ENCODE measurements at places on chromosomes 12 and 14.
A peak's percentile ranks its signal among the peaks of the same experiment; 100 is the strongest.

DNA sequence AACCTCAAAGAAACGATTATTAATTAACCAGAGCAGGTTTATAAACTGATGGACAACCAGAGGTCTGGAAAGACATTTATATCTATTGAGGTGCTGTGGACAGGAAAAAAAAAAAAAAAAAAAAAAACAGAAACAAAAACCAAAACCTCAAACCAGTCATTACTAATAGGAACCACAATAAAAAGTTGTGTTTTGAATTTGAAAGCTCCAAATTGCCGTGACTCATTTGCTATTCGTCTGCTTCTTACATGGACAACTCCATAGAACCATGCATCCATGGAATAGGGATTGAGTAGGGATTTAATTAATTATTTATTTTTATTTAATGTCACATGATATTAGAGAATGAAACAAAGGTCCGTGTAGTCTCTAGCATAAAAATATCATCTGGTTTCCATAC, 134.1 kb upstream of the SSTR1 start:
- no peak for DNase-seq

- DNase-seq: no peak
Observed at GRCh38 chr14:75090353-75090752, 20.9 kb downstream of the ZC2HC1C start.

DNA sequence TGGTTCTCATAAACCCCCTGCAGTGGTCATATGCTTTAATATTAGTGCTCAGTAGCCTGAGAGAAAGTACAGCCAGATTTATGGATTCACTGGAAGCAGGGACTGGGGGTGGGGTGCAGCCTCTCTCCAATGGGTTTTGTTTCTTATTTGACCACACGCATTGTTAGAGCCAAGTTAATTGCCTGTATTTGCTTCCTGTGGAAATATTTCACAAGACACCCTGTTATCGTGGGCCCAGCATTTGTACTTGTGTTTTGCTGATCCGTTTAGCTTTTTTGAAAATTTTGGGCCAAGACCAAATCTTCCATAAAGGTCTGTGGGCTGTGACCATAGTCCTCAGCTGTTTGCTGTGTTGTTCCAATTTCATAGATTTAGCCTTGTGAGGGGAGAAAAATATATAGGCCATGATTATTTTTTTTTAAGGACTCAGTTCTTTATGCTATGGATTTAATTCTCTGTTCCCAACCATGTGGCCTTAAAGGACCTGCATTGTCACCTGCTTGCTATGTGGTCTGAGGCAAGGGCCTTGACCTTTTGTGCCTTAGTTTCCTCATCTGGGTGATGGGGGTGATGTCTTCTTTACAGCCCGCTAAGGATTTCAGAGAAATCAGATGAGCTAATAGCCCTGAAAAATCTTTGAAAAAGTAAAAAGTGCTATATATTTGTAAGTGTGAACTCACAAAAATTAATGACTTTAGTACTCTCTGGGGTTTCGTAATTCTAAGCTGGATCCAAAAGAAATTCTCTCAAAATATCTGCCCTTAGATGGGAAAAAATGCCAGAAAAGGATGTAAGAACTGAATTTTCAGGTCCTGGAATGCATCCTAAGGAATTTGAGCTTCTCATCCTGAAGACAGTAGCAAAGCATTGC, 370.2 kb downstream of the DPF3 start:
- DNase-seq: no peak

- DNase-seq: no peak
Observed at GRCh38 chr12:30795410-30796312, 40.9 kb upstream of the CAPRIN2 start.

- no peak for DNase-seq
Observed at GRCh38 chr14:46054526-46054925, 597.1 kb downstream of the RPL10L start.

DNA sequence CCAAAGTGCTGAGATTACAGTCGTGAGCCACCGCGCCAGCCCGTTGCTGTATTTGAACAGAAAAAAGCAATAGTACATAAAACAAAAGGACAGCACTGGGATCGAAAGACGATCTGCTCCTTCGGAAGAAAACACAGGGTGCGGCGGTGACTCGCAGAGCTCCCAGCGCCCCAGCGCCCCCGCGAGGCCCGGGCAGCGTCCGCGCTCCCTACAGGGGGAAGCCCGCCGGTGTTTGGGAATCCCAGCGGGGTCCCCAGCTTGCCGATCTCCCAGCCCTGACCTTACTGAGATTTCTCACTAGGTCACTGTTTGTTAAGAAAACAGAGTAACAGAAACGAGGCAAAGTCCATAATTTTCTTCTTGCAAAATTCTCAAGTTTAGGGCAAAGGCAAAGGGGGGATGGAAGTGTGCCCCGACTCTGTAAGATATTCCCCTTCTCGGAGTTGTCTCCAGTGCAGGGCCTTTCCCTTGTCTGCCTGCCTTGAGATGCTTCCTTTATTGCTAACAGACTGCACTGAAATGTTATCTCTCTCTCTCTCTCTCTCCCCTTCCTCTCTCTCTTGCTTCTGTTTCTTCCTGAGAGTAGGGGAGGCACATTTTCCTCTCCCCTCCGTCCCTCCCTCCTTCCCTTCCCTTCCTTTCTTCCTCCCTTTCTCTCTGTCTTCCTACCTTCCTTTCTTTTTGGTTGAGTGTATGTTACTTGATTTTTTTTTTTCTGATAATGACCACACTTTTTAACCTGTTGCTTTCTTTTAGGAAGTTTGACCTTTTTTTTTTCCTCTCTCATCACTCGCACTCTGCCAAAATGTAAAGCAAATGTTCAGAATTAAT, 91.9 kb downstream of the TMEM30B start:
- no peak for DNase-seq

DNA sequence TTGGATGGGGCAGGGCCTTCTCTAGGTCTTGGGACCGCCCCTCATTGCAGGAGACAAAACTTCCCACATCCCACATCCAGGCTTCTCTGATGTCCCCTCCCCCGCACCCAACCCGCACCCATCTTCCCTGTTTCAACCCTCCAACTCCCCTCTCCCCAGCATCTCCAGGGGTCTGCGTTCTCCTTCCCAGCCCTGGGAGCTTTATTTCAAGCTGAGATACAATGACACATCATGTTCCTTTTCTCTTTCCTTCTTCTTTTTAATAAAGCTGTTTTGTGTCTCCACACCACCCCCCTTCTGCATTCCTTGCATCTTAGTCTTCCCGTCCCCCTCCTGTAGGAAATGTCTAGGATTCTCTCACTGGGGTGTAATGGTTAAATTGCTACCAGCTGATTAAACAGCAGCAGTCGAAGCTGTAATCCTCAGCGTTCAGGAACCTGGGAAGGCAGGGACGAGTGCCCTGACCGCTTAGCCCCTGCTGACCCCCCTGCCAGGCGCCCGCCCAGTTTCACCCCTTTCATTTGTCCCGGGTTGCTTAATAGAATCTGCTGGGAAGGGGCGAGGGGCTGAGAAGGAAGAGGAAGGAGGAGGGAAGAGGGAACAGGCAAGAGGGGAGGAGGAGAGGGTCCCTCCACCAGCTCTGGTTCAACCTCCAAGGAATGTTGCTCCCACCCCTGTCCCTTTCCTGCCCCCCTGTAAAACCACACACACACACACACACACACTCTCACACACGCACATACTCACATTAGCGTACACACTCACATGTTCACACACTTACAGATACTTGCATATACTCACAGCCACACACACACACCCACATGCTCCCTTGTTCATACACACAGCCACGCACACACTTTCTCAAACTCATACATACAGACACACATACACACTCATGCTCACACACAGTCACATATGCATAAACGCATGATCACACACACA, 104.5 kb upstream of the MED13L start:
- no peak for DNase-seq

GRCh38 chr12:117803001-117803400, 165.8 kb downstream of the KSR2 start:
- no peak for DNase-seq

- DNase-seq: no peak
Observed at GRCh38 chr12:120760349-120761254, 35.0 kb downstream of the ACADS start.

DNA sequence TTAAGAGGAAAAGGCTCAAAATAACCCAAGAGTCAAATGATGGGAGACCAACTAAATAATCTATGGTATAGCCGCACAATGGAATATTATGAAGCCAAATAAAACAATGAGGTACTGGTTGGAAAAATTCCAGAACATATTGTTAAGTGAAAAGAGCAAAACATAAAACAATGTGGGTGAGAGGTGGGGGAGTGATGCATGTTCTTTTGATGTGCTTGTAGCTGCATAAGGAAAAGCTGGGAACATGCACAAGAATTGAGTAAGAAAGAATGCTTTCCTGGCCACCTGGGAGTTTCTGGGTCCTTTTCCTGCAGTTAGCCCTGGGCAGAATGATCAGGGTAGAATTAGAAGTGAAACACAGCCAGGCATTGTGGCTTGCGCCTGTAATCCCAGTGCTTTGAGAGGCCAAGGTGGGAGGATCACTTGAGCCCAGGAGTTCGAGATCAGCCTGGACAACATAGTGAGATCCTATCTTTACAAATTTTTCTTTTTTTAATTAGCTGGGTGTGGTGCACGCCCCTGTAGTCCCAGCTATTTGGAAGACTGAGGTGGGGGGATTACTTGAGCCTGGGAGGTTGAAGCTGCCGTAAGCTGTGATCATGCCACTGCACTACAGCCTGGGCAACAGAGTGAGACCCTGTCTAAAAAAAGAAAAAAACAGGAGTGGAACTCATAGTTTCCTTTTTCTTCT, 7.9 kb downstream of the ABCB9 start:
- no peak for DNase-seq

GRCh38 chr12:82474181-82474797, 116.0 kb downstream of the METTL25 start:
- DNase-seq: no peak

DNA sequence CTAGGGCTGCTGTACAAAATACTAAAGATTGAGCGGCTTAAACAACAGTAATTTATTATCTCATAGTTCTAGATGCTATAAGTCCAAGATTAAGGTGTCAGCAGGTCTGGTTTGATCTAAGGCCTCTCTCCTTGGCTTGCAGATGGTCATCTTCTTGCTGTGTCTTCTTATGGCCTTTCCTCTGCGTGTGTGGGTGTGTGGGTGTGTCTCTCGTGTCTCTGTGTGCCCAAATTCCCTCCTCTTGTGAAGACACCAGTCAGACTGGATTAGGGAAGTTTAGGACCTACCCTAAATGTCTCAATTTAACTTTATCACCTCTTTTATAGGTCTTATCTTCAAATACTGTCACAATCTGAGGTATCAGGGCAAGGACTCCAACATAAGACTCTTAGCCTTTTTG, 28.3 kb downstream of the DDHD1 start:
- DNase-seq: no peak

DNA sequence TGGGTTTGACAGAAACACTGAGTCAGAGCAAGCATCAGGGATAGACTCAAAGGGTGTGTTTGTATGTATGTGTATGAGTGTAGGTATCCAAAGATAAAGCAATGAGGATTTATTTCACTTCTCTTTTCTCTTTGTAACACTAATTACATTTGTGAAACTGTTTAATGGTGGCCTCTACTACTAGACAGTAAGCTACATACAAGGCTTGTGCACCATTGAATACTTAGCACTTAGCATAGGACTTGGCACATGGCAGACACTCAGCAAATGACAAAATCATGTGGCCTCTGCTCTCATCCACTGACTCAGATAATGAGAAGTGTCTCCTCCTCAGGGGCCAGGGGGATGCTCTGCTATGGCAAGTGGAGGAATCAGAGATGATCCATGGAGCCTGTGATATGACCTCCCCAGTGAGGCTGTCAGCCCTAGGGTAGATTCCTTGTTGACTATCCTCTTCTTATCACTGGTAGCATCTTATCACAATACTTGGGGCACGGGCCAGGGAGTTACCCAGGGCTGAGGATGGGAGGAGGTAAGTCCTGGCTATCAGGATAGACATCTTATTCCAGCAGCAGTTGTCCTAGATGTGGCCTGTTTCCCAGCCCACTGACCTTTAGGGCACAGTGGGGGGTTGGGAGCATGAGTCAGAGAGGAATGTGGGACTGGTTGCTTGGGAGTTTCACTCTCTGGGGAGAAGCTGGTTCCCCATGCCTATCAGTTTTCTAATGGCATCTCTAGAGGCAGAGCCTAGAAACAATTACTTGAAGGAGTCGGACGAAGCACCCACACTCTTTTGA, 71.2 kb upstream of the HOXC13 start:
- no peak for DNase-seq

GRCh38 chr14:105476831-105477659, 2.4 kb downstream of the CRIP2 start:
- no peak for DNase-seq

GRCh38 chr14:20143911-20144310, 5.3 kb downstream of the OR4N5 start:
- no peak for DNase-seq

GRCh38 chr12:106956048-106956578, 406 bp downstream of the TMEM263 start:
- peak; percentile 33 for DNase-seq

DNA sequence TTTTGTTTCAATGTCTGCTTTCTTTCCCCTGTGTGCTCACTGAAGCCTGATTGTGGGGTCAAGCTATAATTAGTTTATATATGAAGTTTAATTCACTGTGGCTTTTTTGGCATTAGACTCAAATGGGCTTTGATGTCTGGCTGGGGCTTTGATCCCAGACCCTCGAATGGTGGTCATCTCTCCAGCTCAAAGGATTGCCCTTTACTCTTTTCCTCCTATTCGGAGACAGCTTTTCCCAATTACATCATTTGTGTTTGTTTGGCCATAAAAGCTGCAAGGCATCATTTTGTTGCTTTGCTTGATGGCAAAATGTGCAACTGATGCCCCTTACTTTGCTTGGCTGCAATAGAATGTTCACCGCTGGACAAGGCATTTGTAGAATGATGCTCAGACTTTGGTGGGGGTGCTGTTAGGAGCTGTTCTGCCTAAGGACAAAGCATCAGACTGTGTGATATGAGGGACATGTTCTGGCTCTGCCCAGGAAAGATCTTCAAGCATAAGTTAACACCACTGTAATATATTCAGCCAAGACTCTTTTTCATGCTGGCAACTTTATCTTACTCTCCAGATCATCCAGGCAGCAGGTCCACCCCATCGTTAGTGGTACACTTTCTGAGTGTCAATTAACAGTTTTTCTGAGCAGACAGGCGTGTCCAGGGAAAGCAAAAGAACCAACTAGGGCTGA, 3.2 kb upstream of the DACT1 start:
- DNase-seq: no peak

DNA sequence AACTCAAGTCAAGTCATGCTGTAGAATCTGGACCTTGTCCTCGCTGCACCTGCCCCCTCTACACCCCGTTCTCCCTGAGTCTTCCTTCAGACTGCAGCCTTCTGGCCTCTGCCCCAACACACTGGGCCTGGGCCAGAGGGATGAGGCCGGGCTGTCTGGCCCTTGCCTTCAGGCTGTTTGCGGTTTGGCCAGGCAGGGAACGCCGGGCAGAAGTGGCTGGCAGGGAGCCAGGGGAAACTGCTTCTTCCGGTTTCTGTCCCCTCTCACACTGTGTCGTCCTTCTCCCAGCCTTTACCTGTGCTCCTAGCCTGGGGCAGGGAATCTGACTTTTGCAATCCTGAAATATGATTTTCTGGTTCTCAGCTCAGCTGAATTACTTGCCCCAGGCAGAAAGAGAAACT, 13.5 kb downstream of the DGLUCY start:
- DNase-seq: no peak

- DNase-seq: no peak
Observed at GRCh38 chr12:40117818-40118217, 11.9 kb upstream of the SLC2A13 start.

Measured in activated CD4-positive, alpha-beta T cell treated with anti-CD3 and anti-CD28 coated beads for 1 hour (primary cell).